DMS153 (cell line): ENCODE measurements at places on chromosomes 1 and 21.

GRCh38 chr1:61356995-61357394 lies 274.6 kb downstream of the NFIA start:
- no peak for DNase-seq

DNA sequence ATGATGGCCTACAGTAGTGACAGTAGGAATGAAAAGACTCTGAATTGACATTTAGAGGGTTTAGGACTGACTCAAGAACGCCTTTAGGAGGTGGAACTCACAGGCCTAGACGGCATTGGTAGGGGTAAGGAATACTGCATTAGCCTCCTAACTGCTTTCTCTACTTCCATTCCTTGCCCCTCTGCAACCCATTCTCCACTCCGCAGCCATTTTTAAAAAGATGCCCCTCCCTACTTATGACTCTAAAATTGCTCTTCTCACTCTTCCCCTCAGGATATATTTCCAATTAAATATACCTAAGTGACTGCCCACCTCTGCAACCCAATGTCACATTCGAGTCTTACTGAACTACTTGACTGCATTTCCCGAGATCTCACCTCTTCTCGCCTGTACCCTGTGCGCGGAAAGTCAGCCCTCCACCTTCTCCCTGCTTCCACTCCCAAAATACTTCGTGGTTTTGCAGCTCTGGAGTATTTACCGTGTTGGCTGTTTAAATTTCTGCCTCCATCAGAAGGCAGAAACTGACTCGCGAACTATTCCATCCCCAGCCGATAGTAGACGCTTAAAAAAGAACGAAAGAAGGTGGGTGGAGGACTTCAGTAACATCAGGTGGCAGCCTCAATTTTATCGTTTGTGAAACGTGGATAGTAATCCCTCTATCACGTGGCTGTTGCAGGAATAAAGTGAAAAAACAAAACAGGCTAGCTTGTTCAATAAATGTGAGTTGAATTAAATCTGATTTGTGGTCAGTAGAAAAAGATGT lies 1.1 kb upstream of the YBX1 start:
- no peak for DNase-seq

DNA sequence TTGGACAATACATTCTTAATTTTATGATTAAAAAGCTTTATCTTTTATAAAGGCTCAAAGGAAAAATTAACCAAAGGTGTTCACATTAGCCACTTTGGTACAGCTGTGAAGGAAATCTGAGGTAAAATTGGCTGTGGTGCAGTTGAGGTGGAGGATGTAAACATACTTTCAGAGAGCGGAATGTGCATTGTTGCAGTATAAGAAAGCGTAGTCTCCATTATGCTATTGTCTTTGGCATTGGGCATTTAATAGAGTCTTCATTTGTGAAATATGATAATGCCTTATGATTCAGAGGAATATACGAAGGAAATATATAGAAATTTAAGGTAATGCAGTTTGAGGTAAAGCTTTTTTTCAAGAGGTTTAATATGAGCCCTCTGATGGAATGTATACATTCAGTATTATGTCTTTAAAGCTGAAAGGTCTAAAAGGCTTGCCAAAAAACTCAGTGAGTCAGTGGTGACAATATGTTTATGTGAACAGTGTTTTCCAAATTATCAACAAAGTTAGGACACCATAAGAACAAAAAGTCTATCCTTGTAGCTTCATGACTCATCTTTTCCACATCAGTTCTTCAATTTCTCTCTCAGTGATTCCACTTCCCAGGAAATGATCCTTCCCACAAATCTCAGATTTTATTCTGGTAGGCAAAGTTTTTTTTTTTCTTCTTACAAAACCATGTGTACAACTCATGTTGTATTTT lies 26.9 kb upstream of the DDR2 start:
- DNase-seq: no peak

- no peak for DNase-seq
These were observed 102.3 kb upstream of the ZNF648 start for GRCh38 chr1:182163821-182164223.

- DNase-seq: no peak
These were observed 6.1 kb upstream of the C4BPA start for GRCh38 chr1:207097871-207098324.

DNA sequence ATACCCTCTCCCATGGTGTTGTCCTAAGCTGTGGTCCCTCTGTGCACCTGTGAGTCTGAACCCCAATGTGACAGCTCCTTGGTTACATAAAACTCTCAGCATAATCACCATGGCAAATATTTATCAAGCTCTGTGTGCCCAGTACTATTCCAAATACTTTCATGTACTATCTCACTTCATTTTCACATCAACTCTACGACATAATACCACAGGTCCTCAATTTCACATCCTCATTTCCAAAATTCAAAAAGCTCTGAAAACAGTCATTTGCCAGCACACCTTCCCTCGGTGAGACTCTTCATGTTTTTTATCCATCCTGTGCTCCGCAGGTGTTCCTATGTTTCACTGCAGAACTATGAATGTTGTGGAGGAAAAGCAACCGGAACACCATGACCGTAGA lies 12.4 kb upstream of the CREG1 start:
- DNase-seq: no peak

GRCh38 chr1:238061967-238062613 lies 171.4 kb upstream of the ZP4 start:
- DNase-seq: no peak

DNA sequence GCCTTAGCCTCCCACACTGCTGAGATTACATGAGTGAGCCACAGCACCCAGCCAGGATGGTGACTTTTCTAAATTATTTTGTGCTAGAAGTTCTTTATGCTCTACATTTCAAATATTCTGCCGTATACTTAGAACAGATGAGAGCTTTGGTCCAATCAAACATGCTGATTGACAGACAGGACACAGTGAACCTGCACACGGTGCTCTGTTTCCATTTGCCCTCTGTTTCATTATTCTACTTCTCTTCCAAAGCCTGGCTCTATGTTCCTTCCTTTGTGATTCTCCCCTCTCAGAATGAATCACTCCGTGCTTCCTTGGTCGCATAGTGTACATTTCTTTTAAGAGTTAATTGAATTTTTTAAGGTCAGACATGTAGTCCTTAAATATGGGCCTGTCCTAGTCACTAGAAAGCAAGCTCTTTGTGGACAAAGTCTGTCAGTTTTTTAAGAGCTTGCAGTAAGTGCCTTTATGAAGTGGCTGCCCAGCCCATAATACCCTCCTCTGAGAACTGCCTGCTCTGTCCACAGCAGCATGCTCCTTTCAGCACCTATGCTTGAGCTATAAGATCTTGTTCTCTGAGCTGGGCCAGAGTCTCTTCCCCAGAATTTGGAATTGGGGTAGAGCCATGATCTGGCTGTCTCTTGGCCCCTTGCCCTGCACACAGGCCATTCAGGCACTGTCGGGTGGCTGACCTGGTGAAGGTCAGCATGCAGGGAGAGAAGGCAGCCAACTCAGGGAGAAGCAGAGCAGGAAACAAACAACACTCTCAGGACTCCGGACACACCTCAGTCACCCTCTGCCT lies 66.8 kb upstream of the SLC44A3 start:
- no peak for DNase-seq

DNA sequence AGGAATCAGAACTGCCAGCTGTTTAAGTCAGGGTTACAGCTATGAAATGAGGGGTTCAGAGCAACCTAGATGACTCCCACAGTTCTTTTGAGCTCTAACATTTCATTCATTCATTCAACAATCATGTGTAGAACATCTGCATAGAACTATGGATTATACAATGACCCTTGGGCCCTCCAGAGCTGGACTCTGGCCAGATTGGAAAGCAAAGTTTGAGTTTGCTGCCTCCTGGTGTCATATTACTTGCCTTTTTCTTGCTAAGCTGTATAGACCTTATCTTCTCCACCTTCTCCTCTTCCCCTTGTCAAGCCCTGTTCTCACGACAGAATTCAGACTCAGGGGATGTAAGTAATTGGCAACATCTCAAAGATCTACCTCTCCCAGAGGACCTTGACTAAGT lies 4.0 kb downstream of the CASQ2 start:
- DNase-seq: peak; percentile 7

- DNase-seq: no peak
These were observed 36.2 kb downstream of the KCNN3 start for GRCh38 chr1:154833841-154834240.

- DNase-seq: no peak
These were observed 248.7 kb upstream of the CXADR start for GRCh38 chr21:17264182-17264581.

DNA sequence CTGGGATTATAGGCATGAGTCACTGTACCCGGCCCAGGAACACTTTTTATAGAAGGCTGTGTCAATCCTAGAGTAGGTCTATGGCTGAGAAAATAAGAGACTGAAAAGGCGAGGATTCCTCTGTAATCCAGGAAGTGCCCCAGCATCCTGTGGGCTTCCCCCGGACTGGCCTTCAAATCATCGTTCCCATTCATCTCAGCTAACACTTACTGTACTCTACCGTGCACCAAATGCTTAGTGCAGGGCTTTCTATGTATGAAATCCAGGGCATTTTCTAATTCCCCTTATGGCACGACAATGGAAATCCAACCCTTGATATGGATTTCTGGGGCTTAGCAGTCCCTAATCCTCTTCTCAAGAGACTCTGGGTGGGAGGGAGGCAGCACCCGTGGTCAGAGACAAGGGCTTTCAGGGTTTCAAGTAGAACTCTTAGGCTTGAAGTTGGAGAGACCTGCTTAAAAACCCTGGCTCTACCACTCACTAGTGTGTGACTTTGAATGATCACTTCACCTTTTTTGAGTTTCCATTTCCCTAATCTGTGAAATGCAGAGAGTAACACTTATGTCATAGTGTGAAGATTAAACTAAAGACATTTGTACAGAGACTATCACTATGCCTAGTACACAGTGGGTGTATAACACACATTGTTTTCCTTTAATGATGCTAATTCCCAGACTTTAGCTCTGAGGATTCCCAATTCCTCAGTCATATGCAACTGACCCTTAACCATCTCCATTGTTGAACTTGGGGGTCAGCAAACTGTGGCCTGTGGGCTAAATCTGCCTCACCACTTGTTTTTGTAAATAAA lies 20.3 kb downstream of the MECR start:
- no peak for DNase-seq

DNA sequence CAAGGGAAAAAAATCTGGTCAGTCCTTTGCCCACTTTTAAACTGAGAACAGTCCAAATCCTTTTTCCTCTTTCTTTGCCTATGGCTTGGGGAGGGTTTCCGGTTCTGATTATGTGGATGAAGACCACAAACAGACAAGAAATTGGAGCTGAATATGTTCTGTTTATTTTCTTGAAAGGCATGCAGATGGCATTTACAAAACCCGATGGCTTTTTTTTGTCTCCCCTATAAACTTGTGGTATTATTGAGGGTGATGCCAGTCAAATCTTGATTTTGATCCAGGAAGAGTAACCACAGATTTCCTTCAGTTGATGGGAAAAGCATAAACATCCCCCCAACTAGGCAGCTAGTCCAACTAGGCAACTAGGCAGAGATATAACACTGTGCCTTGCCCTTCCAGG lies 38.9 kb downstream of the PLPP3 start:
- no peak for DNase-seq

DNA sequence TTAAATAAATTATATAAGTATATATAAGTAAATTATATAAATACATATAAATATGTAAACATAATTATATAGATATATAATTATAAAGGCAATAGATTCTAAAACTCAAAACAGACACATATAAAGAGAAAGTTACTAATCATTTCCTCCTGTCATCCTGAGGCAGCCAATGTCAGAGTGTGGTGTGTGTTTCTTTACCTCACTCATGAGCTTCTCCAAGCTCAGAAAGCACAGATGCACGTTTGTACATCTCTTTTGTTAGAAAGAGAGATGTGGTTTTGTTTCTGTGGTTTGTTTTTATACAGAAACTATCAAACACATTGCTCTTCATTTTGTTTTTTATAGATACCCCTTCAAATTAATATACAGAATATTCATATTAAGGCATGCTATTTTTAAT lies 594.8 kb downstream of the USP25 start:
- no peak for DNase-seq

- no peak for DNase-seq
These were observed 470.3 kb downstream of the PTPRC start for GRCh38 chr1:199109160-199109559.

DNA sequence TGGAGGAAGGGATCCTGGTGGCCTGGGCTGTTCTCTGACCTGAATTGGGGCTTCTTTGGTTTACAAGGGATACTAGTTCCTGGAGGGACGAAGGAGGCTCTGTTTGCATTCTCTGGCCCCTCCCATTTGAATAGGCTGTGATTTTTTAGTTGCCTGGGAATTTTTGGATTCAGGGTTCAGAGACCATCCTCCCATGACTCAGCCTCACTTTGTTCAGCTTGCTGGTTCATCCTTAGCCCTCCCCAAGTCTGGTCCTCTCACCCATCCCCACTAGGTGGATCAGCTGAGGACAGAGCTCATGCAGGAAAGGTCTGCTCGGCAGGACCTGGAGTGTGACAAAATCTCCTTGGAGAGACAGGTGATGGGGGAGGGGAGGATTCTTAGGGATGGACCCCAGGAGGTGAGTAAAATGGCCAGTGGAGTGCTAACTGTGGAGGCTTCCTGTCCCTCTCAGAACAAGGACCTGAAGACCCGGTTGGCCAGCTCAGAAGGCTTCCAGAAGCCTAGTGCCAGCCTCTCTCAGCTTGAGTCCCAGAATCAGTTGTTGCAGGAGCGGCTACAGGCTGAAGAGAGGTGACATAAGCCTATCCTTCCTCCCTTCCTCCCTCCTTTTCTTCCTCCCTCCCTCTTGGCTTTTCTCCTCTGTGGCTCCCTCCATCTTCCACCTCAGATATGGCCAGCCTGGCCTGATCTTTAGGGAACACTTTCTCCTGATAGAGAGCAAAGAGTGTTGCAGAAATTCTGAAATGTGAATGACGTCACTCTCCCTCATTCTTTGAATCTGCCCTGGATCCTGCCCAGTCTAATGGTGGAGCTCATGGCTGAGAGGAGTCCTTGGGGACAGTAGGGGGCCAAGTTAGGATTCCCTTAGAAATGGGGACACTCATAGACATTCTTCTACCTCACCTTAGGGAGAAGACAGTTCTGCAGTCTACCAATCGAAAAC lies 4.5 kb upstream of the TUFT1 start:
- DNase-seq: no peak

- no peak for DNase-seq
These were observed 37.9 kb upstream of the TSPEAR start for GRCh38 chr21:44749116-44749758.

DNA sequence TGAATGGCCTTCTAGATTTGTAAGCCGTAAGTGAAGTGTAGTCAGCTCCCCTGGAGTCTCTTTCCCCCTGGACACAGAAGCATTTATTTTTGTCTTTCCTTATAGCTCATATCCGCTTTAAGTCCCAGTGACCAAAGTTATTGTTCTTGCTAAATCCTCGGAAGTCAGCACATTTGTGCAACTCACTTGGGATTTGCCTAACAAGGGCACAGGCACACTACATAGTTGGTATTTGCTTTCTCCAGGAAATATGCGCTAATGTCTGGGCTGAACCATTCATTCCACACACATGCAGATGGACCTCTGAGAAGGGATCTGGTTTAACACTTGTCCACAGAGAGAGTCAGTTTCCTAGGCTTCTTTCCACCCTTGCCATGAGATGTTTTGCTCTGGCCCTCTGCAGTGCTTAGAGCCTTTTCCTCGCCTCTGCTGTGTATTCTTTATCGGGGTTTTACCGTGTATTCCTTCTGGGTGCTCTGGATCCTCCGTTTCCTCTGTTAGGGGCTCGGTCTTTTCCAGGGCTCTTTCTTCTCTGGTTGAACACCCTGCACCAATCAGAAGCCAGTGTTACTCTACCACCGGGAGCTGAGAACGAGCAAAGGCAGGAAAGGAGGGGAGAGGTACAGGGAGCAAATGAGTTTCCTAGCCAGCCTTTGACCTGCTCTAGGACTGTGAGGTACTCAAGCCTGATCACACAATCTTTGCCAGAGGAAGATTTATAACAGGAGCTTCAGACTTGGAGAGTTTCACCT lies 72.4 kb downstream of the ABCA4 start:
- DNase-seq: no peak

GRCh38 chr1:240528591-240528990 lies 83.4 kb downstream of the GREM2 start:
- DNase-seq: no peak
